OCI-M1 (cell line): ENCODE measurements at places on chromosomes 13 and 19.

DNA sequence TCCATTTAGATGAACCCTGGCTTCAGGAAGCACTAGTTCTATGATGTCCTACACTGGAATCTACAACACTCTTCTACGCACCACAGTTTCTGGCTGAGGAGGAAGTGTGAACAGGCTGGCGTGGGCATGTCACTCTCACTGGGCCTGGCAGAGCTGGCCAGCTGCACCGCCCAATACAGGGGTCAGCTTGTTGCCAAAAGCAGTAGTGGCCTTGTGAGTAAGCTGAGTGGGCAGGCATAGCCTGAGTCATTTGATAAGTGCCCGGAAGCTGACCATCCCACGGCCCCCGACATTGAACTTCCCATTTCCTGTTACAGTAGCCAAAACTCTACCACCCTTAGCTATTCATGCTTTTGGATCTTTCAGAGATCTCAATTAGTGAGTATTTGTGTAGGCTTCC lies 240.9 kb upstream of the SERP2 start:
- DNase-seq = peak; percentile 45

DNA sequence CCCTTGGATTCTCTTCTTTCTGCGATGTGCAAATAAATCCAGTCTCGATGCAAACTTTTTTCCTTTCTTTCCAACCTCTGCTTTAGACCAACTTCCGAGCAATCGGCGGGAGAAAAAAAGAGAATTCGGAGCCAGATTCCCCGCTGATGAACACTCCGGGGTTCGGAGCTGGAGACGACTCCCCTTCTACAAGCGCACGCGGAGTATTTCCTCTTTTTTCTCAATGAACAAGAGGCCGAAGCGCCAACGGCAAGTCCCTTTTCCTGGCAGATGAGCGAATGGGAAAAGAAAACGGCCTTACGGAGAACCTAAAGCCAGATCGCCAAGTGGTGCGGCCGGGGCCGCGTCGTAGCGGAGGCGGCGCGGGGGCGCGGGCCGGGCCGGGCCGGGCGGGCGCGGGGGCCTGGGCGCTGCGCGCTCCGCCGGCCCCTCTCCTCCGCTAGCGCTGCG lies 250 bp downstream of the SPRY2 start:
- peak; percentile 85 for DNase-seq

- DNase-seq = peak; percentile 70
Observed at GRCh38 chr13:34257966-34258365, 440.0 kb downstream of the RFC3 start.

- DNase-seq = peak; percentile 8
Observed at GRCh38 chr19:3692141-3693024, 7.9 kb downstream of the PIP5K1C start.

DNA sequence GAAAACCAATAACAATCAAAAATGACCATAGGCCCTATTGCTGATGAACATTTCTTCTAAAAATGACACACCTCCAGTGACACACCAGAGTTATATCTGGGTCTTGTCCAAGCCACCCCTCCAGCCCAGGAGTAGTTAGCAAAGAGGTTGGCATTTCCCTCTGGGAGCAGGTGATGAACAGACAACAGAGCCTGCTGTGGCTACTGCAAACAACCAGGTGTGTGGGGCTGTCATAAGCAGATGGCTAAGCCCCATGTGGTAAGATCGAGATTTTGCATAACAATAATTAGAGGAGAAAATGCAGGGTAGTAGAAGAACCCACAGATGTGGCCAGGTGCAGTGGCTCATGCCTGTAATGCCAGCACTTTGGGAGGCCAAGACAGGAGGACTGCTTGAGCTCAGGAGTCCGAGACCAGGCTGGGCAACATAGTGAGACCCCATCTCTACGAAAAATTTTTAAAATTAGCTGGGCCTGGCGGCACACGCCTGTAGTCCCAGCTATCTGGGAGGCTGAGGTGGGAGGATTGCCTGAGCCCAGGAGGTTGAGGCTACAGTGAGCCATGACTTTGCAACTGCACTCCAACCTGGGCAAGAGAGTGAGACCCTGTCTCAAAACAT lies 5.0 kb downstream of the XRCC1 start:
- DNase-seq = no peak

DNA sequence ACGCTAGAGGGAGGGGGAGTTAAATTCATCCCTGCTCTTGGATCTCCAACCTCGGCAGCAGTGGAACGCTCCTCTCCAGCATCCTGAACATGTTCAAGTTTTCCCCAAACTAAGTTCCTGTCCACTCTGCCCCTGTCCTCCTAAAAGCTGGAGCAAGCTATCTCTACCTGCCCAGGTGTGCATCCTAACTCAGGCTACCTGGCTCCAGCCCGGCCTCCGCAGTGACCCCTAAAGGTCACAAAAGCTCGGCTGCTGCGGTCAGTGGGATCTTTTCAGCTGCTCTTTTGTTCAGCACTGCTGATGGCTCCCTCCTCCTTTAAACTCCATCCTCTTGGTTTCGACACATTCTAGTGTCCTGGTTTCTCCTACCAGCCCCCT lies 1.4 kb downstream of the DCUN1D2 start:
- no peak for DNase-seq

- DNase-seq = no peak
Observed at GRCh38 chr13:22080832-22081231, 410.0 kb downstream of the FGF9 start.

GRCh38 chr13:26025771-26026170 lies 26.0 kb downstream of the SHISA2 start:
- no peak for DNase-seq

- DNase-seq = peak; percentile 63
Observed at GRCh38 chr19:35822579-35822978, 9.9 kb upstream of the PRODH2 start.
